B cell (primary cell): ENCODE measurements at places on chromosomes 2 and 18.

GRCh38 chr18:45760462-45761036 is 36.6 kb downstream of the SLC14A1 start:
- DNase-seq: no peak

GRCh38 chr2:167249197-167249596 is 360.9 kb downstream of the XIRP2 start:
- no peak for DNase-seq

DNA sequence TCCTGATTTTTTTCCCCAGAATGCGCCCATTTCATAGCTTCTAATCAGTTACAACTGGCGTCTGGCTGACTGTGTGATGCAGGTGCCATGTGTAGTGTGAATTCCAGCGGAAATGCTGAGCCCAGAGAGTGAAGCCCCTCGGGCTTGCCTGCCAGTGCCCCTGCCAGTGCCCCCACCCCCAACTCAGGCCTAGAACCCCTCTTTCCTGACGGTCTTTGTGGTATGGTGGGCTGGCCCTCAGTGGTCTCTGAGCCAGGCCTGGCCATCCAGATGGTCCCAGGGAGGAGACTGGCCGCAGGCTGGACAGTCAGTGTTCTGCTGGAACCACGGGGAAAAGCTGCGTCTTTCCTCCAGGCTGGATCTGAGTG is 3.1 kb downstream of the RAMP1 start:
- DNase-seq: no peak

DNA sequence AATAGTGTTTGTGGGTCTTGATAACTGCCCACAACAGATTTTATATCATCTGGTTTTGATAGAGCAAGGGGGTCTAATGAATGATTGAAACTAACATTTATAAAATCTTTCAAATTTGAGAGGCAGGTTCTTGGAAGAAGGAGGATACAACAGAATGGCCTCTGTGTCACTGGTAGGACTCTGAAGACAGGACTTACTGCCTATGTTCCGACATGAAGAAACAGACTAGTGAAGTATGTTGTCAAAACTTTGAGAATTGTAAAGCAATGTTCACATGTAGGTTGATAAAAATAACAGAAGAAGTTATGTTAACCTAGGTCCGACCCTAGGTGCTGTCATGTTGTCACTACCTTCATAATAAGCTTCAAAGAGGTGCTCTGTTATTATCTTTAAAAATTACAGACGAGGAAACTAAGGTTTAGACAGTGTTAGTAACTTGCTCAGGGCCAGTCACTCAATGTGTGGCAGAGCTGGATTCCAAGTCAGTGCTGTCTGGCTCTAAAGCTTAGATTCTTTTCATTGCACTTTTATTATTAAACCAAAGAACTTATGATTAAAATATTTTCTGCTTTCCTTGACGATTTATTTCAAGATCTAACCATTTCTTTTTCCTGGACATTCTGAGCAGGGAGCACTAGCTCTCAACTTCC is 146.2 kb downstream of the RPIA start:
- peak; percentile 31 for DNase-seq

GRCh38 chr18:25113566-25113965 is 238.4 kb downstream of the ZNF521 start:
- no peak for DNase-seq

DNA sequence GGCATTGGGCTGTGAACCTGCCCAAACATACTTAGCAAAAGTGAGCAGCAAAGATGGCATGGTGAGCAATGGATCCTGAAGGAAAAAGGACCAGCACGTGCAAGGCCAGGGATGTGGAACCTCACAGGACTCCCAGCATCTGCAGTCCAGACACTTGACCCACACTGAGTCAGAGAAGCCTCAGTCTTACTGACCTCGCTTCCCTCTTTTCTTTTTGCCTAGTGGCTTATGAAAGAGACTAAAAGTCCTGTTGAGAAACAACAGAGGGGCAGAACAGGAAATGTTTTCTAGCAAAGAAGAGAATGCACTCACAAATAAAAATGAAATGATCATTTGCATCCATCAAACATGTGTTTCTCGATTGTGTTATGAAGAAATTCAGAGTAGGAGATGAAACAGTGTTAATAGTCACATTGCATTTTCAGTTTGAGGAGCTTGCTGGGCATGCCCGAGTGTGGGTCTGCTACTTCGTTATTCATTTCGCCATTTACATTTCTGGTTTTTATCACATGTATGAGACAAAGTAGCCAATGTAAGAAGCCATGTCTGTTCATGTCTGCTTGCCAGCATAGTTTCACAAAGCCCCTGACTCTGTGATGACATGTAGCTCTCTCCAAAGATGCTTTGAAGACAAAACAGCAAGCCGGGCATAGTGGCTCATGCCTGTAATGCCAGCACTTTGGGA is 118.4 kb downstream of the INO80D start:
- no peak for DNase-seq

DNA sequence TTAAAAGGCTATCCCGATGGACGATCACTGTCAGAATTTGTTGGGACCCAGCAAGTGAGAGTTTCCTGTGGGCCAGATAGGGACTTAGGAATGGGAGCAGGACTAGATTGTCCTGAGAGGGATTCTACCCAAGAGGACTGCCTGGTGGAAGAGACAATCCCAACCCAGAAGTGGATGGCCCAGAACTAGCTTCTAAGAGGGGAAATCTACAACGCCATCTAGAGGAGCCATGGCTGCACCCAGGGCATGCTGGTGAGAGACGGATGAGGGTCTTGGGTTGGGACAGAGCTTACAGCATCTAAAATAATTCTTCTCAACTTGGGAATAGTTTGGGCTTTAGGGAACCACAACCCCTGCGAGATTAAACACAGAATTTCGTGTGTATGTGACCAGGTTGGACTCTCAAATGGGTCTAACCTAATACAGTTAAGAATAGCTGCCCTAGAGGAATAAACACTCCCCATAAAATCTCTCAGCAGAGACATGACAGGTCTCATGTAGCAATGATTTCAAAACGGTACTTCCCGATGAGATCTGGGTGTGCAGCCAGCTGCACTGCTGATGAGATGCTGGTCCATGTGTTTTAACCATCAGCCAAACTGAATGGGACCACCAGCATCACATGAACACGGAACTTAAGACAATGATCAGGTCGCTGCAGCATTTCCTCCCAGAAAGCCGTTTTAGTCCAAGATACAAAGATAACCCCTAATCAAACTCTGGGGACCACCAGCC is 50.8 kb downstream of the CCBE1 start:
- no peak for DNase-seq

DNA sequence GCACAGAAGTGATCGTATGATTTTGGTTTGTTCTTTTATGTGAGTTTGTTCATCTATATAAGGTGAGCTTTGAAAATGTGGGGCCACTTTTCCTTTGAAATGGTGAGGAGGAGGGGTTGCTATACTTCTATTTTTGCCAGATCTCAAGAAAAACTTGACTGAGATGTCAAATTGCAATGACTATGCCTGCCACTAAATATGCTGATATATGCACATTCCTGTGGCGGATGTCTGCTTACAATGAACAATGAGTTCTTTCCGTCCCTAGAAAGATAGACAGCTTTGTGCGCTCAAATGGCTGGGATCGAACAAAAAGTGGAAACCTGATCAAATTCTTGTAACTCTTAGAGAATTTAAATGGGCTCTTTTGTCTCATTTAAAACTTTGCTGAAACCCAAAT is 28.7 kb downstream of the MYT1L start:
- no peak for DNase-seq
